ENCODE measurements at places on chromosomes 2 and 18. TPM values are rescaled to one million over a fixed set of nuclear protein-coding genes. Genes with fewer than 3 reads are reported as not detected.

The GPR155 gene
- 3.5 TPM for total RNA-seq

DNA sequence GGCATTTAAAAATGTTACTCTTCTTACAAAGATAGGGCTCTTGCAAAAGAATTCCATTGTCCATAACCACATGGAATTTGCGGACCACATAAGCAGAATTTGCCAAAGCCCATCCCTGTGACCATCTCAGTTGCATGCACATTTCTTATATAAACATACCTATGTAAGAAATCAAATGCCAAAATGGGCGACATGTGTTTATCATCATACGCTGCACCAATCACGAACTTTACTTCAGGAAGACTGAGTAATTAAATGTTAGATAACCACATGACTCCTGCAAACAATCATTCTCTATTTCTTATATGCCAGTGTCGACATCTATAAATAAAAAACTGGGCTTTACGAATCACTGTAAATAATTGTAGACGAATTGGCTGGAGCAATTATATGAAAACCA, 186.1 kb upstream of the RBMS1 start:
- no peak for DNase-seq

The TSN gene
- total RNA-seq = 23.1 TPM

The LRRC30 gene
- total RNA-seq = not detected

DNA sequence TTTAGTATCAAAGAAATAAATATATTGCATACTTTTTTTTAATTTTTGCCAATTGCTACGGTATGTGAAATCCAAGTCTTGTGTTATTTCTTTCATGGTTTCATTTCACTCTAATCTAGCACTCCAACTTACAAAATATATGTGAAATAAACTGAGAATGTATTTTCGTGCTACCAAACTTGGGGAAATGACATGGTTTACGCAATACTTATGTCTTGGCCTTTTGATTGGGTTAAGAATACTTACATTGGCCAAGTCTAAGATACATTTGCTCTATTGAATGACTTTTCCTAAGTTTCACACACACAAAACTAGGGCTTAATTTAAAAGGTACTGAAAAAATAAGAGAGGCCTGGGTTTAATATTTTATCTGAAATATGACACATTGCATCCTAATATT, 80.5 kb downstream of the VRK2 start:
- DNase-seq = no peak

DNA sequence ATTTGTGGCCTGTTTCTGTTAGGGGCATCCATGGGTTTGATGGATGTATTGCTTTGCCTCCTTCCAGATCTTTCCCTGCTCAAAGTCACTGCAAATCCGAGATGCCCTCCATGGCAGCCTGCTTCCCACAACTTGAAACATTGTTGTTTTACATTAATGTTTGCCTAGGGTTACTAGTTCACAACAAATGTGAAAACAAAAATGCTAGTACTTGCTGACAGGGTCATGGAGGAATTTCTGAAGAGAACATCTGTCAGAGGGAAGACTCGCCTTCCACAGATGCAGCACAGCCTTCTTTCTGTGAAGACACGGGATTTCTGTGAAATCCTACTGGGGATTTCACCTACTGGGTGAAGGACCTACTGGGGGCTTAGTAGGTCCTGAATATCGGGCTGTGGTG, 260.0 kb upstream of the FN1 start:
- DNase-seq = no peak

DNA sequence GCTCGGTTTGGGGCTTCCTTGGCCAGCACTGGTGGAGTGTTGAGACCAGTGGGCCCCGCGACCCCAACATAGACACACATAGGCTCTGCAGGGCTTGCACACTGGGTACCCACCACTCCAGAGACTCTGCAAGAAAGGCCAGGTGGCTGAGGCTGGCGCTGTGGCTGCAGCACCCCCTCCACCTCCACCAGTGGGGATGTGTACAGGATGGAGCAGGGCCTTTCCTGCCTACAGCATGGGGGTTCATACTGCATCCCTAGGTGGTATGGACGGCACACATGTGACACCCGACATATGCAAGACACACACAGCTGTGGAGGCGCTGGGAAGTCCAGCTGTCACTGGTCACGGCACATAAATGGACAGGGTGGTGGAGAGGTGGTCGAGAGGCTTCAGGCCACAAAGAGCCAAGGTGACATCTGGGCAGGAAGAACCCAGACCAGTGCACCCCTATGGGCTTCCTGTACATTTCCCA, 1.3 kb downstream of the RNPEPL1 start:
- DNase-seq = no peak

The CLHC1 gene
- 1.9 TPM for total RNA-seq

GRCh38 chr18:36075862-36076587, 8.7 kb upstream of the RPRD1A start:
- DNase-seq = no peak
